ENCODE measurements at places on chromosomes 4 and X.

DNA sequence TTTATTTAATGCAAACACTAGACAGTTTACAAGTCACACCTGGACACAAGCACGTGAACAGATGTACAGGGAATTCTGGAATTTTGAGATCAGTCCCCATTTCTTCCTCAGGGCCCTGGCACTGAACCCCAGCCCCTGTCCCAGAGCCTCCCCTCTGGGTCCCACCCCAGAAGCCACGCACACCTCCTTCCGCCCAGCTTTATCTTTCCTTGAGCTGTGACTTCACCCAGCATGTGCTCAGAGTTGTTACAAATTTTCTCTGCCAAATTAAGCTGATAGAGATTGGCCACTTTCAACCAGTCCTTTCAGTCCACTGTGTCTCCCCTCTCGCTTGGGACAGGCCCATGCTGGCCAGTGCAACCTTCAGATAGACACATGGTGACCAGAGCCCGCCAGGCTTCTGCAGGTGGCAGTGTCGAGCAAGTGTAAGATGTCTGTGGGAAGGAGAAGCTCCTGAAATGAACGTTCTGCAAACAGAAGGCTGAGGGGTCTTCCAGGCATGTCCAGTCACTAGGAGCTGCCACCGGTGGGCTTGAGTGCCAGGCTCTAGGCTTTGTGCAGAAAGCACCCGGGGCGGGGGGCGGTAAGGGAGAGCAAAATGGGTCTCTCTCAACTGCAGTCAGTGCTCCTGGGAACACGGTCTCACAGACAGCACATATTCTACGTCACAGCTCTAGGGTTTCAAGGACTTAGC is 73.3 kb downstream of the MTMR1 start:
- DNase-seq, result no peak

DNA sequence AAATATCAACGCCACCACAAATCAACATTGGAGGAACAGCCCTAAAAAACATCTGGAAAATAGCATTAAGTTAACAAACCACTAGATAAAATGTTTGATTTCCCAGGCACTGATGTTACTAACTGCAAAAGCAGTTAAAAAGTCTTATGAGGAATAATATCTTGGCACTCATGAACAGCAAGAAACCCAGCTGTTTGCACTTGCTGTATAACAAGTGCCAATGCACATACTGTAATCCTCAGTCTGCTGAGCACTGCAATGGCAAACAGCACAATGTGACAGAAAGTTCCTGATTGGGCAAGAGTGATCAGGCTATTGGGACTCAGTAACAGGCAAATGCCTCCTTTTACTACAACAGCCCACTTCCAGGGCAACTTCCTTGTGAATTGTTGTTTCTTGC is 20.8 kb upstream of the SEC24B start:
- DNase-seq, result no peak

- no peak for DNase-seq
Measured at GRCh38 chr4:83556816-83557215, 20.9 kb downstream of the GPAT3 start.

DNA sequence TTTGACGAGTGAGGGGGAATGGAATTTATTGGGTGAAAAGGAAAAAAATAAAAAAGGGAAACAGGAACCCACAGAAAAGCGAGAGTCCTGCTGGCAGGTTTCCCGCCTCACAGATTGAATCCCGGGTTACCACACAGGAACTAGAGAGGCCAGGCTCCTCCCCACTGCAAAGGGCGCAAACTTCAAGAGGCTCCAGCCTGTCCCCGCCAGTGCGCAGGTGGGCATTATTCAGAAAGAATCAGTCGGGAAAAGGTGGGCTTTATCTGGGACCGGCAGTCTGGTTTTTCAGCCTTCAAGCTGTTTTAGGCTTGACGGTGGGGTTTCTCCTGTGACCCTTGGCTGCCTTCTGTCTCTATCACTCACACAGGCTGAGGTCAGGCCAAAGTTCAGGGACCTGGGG is 1496.8 kb downstream of the RPA4 start:
- no peak for DNase-seq

DNA sequence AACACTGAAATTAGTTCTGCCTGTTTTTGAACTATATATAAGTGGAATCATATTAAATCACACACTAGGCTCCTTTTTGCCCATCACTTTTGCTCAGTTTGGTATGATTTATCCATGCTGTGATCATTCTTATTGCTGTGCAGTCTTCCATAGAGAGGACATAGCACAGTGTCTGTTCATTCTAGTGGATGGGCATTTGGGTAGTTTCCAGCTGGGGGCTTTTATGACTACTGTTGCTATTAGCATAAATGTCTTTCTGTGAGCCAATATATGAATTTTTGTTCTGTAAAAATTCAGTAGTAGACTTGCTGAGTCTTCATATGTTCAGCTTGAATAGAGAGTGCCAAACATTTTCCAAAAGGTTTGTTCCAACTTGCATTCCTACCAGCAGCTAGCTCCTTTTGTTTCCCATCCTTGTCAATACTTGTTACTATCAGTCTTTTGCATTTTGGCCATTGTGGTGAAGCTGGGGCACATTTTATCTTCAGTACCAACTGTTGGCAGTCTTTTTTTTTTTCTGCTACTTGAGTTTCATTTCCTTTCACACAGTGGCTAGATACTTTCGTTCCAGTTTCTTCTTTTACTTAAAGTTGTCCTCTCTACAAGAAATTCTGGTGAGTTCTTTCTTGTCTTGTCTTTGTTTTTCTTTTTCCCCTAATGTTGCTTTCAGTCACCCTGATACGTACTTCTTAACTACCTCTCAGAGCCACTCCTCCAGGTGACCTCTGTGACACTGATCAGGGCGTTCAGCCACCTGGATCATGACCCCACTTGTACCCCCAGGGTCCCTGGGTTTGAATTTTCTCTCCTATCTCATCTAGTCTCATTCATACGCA is 87.0 kb downstream of the ANXA3 start:
- no peak for DNase-seq

DNA sequence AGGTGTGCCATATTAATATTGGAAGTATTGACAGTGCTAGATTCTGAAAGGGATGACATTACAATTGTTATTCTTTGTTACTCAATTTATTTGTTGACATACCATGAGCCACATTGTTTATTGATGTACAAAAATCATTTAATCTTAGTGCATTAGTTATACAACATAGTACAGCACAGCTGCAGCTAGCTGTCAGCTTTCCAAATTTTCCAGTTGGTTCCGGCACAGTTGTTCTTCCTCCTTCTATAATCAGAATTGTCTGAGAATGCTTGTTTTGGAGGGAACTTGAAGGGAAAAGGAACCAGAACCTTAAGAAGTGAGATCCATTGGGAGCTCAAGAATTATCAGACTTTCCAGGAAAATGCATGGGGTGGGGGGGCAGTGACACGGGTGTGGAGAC is 281.4 kb downstream of the ZIC3 start:
- DNase-seq, result no peak

- no peak for DNase-seq
Measured at GRCh38 chr4:165600959-165601683, 222.3 kb downstream of the CPE start.

GRCh38 chr4:175459571-175459970 is 352.5 kb downstream of the GPM6A start:
- no peak for DNase-seq

GRCh38 chr4:159400558-159401225 is 297.8 kb downstream of the RAPGEF2 start:
- no peak for DNase-seq

DNA sequence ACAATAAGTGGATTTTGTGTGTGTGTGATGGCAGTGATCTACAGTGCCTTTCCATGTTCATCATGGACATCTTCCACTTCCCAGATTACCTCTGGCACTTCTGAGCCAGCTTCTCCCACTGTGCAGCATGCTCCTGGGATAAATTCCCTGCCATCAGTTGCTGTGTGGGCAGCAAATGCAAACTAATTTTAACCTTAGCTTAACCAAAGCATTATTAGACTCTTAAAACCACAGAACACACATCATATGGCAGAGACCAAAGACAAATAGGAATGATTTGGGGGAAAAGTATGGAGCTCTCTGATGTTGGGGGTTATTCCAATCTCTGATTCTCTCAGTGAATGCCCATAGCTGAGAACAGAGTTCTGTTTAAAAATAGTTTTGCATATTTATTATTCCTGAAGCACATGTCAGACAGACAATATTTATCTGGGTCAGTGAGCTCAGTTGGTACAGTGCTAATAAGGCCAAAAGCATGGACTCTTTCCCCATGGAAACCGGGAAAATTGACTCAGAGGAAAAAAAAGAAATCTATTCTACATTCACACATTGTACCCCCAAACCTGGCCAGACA is 567.4 kb downstream of the IQCM start:
- DNase-seq, result no peak

- no peak for DNase-seq
Measured at GRCh38 chrX:123756320-123756719, 23.5 kb upstream of the THOC2 start.

GRCh38 chr4:38920186-38920585 is 52.6 kb downstream of the FAM114A1 start:
- no peak for DNase-seq

DNA sequence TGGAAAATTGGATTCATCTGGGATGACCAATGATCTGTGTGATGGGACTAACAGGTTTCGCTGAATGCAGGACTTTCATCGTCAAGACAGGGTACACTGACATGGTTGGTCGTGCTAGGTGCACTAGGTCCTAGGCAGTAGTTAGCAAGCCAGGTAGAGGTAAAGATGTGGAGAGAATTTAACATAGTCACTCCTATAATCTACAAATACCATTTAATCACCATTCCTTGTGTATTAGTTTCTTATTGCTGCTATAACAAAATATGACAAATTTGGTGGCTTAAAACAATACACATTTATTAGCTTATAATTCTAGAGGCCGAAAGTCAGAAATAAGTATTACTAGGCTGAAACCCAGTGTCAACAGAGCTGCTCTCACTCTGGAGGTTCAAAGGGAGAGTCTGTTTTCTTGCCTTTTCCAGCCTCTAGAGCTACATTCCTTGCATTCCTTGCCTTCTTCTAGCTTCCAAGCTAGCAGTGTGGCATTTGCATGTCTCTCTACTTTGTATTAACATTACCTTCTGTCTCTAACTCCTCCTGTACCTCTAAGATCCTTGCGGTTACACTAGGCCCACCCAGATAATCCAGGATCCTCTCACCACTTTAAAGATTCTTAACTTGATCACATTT is 98.7 kb upstream of the GRIA3 start:
- DNase-seq, result no peak

DNA sequence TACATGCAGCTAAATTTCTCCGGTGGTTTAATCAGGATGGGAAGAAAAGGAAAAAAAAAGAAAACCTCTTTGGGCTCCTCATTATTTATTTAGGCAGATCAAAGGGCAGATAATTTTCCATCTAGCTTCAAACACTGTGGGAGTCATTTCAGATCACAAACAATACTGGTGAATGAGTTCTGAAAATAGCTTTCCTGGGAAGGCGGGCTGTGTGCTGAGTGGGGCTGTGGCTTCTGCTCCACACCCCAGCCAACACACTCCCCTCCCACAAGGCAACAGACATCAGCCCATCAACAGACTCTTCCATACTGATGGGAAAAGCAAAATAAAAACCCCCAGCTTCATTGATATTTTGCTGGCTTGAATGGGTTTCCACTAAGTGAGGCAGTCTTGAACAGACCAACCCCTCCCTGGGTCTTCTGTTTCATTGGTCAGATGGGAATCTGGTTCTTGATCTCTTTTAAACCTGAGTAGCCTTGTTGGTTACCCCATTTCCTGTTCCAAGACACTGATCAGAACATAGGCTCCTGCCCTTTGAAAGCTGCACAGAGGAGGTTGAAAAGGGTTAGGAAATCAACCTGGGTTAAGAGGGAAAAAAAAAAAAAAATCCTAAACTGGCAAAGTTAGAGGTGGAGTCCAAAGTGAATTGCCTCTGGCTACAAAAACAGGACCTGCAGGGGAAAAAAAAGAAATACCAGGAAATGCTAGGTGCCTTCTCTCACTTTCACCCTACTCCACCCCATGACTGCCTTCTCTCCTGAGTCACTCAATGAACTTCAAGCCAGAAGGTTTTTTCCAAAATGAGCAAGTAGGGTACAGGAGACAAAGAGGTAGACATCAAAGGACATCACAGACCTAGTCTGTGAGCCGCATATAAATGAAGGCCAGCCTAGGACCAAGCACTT is 20.0 kb downstream of the AMOT start:
- DNase-seq, result no peak

DNA sequence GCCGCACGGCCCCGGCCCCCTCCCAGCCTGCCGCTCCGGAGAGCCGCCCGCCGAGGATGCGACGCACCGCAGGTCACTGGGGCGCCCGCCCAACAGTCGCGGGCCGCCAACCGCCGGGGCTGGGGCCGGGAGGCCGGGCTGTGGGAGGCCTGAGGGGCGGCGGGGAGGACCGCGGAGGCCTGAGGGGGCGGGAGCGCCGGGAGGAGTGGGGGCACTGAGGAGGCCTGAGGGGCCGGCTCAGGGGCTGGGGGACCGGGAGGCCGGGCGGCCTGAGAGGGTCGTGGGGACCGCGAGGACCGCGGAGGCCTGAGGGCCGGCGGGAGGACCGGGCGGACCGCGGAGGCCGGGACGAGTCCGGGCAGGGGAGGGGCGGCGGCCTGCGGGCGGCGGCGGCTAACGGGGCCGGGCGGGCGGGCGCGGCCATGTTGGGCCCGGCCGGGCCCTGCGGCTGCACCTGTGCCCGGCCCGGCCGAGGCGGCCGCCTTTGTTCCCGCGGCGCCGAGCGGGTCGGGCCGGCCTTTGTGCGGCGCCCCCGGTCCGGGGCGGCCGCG is 353 bp downstream of the NSD2 start:
- DNase-seq, result peak; percentile 36

DNA sequence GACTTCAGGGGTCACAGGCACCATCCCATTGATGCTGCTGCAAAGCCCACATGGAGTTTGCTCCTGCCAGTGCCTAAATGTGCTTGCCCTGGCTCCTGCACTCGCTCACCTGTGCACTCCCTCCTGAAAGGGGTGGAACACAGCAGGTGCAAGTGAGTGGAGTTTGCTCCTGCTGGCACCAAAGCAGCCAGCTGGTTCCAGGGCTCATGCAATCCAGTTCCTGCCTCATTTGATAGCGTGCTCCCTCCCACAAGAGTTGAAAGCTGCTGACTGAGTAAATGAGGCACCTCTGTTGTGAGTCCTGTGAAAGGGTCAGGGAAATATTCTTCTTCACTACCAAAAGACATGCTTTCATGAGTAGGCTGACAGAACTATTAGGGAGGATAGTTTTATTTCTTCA is 30.5 kb downstream of the CXCL8 start:
- no peak for DNase-seq

- DNase-seq, result peak; percentile 27
Measured at GRCh38 chr4:158020176-158020575, 152.6 kb downstream of the GASK1B start.

- DNase-seq, result no peak
Measured at GRCh38 chr4:73918058-73918457, 48.9 kb downstream of the CXCL1 start.
